Activated CD8-positive, alpha-beta memory T cell treated with anti-CD3 and anti-CD28 coated beads for 4 hours (primary cell): ENCODE measurements at places on chromosomes 5 and 9.

- DNase-seq: no peak
Observed at GRCh38 chr9:8115570-8115969, 316.0 kb upstream of the DMAC1 start.

DNA sequence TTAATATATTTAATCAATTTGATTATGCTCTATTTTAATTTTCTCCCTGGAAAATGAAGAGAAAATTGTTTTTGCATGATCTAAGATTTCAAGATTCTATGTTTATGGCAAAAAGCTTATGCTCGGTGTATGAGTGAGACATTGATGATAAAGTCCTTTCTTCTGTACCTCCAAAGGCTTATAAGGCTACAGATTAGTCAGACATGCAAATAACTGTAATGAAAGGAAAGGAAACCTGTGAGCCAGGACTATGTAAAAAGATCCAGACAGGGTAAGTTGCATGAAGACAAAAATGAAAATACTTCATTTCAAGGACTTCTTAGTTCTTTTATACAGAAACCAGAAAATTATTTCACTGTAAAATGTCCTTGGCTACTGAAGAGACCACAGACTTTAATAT lies 52.2 kb upstream of the EDIL3 start:
- DNase-seq: no peak

- no peak for DNase-seq
Observed at GRCh38 chr5:83256091-83256780, 178.9 kb downstream of the XRCC4 start.

GRCh38 chr5:134600600-134600999 lies 32.0 kb downstream of the SAR1B start:
- DNase-seq: no peak

GRCh38 chr5:87127956-87128687 lies 139.6 kb upstream of the RASA1 start:
- DNase-seq: no peak

GRCh38 chr5:33701251-33701650 lies 190.5 kb downstream of the ADAMTS12 start:
- no peak for DNase-seq

DNA sequence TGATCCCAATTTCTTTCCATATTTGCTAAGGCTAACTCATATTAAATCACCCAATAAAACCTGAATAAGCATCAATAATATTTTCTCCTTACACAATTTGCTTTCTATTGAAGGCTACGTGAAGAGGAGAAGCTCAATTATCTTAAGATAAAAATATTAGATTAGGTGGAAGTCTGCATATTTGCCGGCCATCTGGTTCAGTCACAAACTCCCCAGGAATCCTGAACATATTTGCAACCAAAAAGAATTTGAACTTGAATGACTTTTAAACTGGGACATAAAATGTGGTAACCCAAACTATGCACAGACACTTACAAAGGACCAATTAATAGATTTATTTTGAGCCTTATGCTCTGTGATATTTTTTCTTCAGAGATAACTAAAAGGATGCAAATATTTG lies 92.3 kb downstream of the HAPLN1 start:
- no peak for DNase-seq

GRCh38 chr5:180598316-180598701 lies 7.0 kb upstream of the SCGB3A1 start:
- no peak for DNase-seq

DNA sequence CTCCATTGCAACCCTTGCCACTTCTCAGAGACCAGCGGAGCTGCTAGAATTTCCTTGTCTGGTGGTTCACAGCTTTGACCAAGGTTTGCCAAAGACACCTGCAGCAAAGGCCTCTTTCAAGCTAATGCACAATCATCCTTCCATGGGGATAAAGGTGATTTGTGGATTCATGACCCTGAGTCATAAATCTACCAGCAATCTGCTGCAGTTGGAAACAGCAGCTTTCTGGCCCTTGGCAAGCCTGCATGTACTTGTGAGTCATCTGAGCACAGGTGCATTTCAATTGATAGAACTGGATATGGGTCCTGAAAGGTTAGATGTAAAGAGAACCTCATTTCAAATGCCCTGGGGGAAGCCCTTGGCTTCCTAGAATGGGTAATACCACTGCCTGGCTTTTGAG lies 21.6 kb upstream of the TCF7 start:
- no peak for DNase-seq

DNA sequence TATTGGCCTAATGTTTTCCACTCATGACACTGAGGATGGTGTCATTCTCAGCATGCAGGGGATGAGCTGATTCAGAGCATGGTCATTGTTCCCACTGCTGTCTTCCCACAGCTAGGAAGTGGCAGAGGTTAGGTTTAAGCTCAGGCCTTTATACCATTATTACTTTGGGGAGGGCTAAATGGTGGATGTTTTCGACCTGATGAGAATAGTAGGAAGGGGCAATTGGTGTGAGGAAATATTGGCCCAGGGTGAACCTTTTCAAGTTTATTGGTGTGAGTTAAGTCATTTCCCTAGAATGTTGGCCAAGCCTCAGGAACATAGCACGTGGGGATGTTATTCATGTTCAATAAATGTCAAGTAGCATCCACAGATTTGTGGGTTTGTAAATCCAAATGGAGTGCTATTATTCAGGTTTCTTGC lies 59.6 kb downstream of the ARHGAP26 start:
- no peak for DNase-seq

DNA sequence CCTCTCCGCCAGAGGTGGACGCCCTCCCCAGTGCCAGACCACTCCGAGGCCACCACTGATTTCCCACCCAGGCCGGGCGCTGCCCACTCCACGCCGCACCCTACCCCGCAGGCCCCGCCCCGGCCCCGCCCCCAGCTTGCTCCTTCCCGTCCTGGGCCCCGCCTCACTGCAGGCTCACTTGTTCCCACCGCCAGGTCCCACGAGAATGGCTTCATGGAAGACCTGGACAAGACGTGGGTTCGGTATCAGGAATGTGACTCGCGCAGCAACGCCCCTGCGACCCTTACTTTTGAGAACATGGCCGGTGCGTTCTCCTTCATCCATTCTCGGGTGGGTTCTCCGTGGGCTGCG lies 6.5 kb downstream of the LRRC26 start:
- DNase-seq: no peak

DNA sequence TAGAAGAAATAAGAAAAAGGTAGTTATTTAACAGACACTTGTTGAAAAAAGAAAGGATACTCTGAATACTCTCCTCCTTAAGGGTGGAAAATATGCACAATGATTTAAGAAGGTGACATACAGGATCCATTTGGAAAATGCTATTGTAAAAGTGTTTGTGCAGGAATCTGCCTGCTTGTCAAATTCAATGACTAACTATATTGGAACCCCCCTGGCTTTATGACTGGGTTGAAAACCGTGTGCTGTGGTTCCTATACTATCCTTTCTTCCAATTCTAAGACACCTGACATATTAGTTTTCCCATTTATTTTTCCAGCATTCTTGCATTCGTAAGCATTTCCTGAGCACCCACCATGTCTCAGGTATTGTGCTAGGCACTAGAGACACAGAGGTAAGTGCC lies 220.0 kb downstream of the GLIS3 start:
- DNase-seq: no peak

DNA sequence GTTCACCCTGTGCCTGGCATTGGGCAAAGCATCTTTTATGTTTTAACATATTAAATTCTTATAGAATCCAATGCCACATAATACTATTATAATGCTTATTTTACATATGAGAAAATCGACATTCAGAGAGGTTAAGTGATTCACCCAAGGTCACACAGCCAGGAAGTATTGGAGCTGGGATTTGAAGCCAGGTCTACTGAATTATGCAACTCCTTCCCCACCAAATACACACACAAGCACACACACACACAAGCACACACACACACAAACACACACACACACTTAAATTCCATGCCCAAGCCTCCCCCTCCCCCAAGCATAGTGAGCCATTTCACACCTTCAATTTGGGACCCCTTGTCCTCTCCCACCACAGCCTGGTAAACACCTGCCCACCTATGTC lies 37.4 kb downstream of the UBE2QL1 start:
- no peak for DNase-seq

- no peak for DNase-seq
Observed at GRCh38 chr5:120806202-120806601, 342.1 kb downstream of the PRR16 start.

DNA sequence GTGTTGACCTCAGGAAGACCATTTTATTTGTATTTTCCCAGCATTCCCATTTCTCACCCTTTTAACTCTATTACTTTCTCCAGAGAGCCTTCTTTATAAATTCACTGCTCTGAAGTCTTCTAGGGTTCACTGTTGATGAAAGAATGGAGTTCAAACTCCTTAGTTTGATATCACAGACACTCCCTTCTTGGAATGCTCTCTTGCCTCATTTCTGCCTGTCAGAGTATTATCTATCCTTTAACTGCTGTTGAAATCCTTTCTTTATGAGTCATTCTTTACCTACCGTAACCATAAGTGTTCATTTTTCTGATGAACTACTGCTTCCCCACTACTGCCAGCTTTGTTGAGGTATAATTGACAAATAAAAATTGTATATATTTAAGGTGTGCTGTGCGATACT lies 4.3 kb downstream of the RIC1 start:
- no peak for DNase-seq

DNA sequence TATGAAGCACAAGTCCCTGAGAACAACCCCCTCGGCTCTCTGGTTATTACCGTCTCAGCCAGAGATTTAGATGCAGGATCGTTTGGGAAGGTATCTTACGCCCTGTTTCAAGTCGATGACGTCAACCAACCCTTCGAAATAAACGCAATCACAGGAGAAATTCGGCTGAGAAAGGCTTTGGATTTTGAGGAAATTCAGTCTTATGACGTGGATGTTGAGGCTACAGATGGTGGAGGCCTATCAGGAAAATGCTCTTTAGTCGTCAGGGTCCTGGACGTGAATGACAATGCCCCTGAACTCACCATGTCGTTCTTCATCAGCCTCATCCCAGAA lies 1.1 kb downstream of the PCDHB6 start:
- no peak for DNase-seq

DNA sequence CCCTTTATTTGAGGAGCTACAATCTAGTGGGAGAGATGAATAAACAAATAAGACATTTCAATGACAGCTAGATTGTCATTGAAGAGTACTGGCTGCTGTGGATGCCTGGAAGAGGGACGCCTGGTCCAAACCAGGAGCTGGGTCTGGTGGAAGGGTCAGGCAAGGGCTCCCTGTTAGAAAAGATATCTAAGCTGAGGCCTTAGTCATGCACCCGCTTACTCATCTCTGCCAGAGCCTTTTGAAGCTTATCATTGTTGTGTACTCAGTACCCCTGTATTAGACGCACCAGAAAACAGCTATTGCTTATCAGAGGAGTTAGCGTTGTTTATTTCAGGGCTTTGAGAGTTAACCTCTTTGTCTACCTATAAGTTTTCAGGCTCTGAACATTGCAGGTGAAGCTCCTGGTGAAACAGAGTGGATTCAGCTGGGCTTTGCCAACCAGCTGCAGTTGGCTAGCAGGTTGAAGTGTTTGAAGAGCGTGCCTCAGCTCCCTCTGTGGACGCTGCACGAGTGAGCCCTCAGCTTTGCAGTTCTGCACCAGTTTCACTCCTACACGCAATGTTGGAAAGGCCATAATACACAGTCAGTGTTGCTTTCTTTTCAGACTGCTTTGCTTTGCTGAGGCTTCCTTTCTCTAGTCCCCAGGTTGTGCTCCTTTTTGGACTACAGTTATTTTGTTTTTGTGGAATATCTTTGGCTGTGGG lies 5.6 kb upstream of the GPR151 start:
- no peak for DNase-seq

- no peak for DNase-seq
Observed at GRCh38 chr9:85713897-85714296, 27.9 kb downstream of the AGTPBP1 start.

GRCh38 chr5:123119334-123119986 lies 30.4 kb downstream of the PRDM6 start:
- no peak for DNase-seq

- no peak for DNase-seq
Observed at GRCh38 chr5:63125862-63126261, 547.2 kb downstream of the LRRC70 start.

- no peak for DNase-seq
Observed at GRCh38 chr9:127467621-127468020, 16.3 kb downstream of the LRSAM1 start.

GRCh38 chr9:68731857-68732256 lies 26.8 kb downstream of the PIP5K1B start:
- no peak for DNase-seq

GRCh38 chr9:72276429-72276828 lies 88.6 kb downstream of the ZFAND5 start:
- no peak for DNase-seq

DNA sequence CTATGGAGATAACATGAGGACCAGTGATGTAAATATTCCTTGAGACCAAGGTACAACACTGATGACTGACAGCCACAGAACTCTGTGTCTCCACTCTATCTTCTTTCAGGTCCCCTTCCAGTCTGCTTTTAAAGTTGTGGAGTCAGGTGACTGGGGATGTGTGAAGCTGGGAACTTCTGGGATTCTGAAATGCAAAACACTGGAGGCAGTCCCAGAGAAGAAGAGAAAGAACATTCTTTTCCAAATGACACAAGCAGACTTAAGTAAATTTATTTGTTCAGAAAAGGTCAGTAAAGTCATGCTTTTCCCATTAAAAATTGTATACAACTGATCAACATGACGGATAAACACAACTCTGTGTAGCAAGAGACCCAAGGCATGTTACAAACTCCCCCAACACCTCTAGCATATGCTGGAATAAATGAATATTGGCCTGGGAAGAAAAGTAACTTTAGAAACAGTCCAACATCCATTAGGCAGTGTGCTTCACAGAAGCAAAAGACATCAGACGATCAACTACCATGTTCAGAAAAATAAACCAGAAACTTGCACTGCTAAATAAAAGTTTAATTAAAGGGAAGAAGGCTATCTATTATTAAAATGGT lies 92.4 kb upstream of the IFNK start:
- DNase-seq: no peak

- no peak for DNase-seq
Observed at GRCh38 chr5:63456279-63456678, 506.0 kb downstream of the HTR1A start.

GRCh38 chr5:116674881-116675625 lies 100.4 kb upstream of the SEMA6A start:
- DNase-seq: no peak

- no peak for DNase-seq
Observed at GRCh38 chr5:52674815-52675545, 112.7 kb upstream of the ITGA1 start.

- no peak for DNase-seq
Observed at GRCh38 chr5:21806271-21806670, 1046.9 kb downstream of the CDH12 start.

- DNase-seq: peak; percentile 59
Observed at GRCh38 chr5:67165526-67166459, 30.8 kb downstream of the CD180 start.

GRCh38 chr5:146906803-146907202 lies 28.2 kb upstream of the PPP2R2B start:
- no peak for DNase-seq
